ENCODE measurements at places on chromosomes 5 and 9.

GRCh38 chr9:118693645-118694044 lies 675.6 kb downstream of the BRINP1 start:
- DNase-seq = no peak

- no peak for DNase-seq
Observed at GRCh38 chr9:89493671-89494070, 4.2 kb downstream of the SEMA4D start.

DNA sequence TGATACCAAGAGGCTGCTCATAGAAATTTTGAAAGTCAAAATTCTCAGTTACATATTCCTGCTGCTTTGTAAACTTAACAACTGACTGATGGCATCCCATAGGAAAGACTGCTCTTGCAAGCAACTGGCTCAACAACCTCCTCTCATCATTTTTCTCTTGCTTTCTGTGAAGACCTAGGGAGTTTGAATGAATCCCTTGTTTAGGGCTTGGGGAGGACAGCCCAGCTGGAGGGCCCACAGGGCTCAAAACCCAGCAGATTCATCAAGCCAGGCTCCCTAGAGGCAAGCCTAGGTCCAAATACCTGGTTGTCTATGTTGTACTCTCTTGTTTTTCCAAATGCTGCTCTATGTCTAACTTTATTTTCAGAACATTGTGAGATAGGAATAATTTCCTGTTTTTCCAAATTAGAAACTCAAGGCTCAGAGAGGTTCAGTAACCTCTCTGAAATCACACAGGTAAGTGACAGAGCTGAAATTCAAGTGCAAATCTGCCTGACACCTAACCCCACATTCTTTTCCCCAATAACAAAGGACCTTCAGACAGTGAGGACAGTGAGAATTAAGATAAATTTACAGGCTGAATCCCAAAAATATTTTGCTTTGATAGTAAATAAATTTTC lies 558.9 kb upstream of the KLF4 start:
- no peak for DNase-seq

GRCh38 chr9:14889451-14889850 lies 20.8 kb downstream of the FREM1 start:
- no peak for DNase-seq

- no peak for DNase-seq
Observed at GRCh38 chr5:170628028-170628427, 124.2 kb downstream of the KCNIP1 start.

GRCh38 chr9:134332841-134333233 lies 6.6 kb downstream of the RXRA start:
- no peak for DNase-seq

GRCh38 chr9:14348123-14348372 lies 34.1 kb upstream of the NFIB start:
- peak; percentile 55 for DNase-seq

- no peak for DNase-seq
Observed at GRCh38 chr5:39137819-39138451, 63.7 kb upstream of the RICTOR start.

DNA sequence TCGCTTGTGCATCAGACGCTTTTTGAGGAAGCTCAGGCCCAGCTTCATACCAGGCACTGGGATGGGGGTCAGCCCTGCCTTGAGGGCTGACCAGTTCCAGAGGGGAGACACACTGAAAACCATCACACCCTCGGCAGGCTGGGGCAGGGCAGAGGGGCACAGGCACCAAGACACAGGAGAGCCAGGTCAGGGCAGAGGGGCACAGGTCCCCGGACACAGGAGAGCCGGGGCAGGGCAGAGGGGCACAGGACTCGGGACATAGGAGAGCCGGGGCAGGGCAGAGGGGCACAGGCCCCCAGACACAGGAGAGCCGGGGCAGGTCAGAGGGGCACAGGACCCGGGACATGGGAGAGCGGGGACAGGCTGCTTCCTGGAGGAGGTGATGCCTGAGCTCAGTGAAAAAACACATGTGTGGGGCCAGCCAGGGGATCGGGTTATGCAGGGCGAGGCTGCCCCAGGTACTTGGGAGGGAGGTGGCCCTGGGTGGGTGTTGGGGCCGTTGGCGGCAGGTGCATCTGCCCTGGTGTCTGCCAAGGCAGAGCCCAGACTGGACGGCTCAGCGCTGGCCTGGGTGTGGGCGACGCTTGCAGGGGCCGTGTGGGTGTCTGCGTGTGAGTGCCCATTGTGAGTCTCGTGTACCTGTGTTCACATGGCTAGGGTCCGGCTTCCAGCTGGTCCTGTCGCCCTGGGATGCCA lies 15.1 kb upstream of the SLC2A6 start:
- DNase-seq = no peak

DNA sequence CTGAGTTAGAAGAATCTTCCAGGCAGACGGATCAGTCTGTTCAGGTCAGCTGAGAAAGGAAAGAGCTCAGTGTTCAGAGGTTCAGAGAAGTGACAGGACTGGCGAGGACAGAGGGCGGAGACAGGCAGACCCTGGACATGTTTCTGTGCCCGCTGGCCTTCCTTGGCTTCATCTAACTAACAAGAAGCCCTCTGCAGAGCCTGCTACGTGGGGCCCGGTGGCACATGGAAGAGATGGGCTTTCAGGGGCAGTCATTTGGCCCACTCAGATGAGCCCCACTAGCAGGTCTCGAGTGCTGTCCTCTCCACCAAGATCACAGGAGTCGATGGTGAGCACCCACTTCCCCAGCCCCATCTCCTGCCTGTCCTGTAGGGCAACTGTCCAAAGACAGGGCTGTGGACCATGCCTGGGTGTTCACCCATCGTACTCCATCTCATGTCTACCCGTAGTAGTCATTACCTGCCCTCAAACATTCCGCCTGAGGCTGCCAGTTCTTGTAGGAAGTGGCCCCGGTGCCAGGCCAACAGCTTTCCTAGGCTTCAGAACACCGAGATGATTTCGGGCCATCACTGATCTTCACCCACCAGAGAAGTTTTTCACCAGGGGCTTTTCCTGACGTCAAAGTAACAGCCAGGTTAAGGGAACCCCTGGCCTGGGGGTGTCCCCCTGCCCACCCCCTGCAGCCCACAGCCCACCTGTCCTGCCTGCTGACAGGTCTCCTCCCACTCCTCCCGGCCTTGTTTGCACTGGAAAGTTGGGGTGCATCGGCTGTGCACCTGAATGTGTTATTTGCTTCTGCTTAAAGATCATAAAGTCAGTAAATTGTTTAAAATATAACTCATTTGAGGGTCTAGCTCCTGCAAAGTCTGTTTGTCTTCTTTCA lies 14.0 kb downstream of the IRX2 start:
- no peak for DNase-seq

- DNase-seq = peak; percentile 37
Observed at GRCh38 chr9:33129886-33130881, 37.0 kb downstream of the B4GALT1 start.

- peak; percentile 64 for DNase-seq
Observed at GRCh38 chr9:108386859-108387384, 468.9 kb downstream of the ACTL7B start.

GRCh38 chr9:91813176-91813795 lies 136.7 kb downstream of the ROR2 start:
- DNase-seq = no peak
